ENCODE measurements at places on chromosomes 16 and 17.
A peak's percentile ranks its signal among the peaks of the same experiment; 100 is the strongest.

- DNase-seq = peak; percentile 65
Measured at GRCh38 chr17:77451894-77452852, 311.4 kb downstream of the SEC14L1 start.

GRCh38 chr16:1610071-1610898, 1.6 kb downstream of the IFT140 start:
- DNase-seq = peak; percentile 93

- DNase-seq = no peak
Measured at GRCh38 chr17:43962479-43962878, 8.7 kb upstream of the PYY start.

GRCh38 chr16:75106351-75107274, 10.0 kb downstream of the LDHD start:
- DNase-seq = no peak

GRCh38 chr17:50634915-50635731, 442 bp downstream of the ABCC3 start:
- no peak for DNase-seq

GRCh38 chr16:67235816-67236562, 9.1 kb downstream of the TMEM208 start:
- no peak for DNase-seq

Measured in stimulated activated naive CD8-positive, alpha-beta T cell treated with anti-CD3 and anti-CD28 coated beads, Interleukin-15, Interleukin-2, amounts not matched to agents 100 U/mL and 50 U/mL, for 24 hours (primary cell).